Activated CD4-positive, alpha-beta T cell treated with anti-CD3 and anti-CD28 coated beads, Interleukin-2, amount 10 ng/mL, durations not matched to agents 24 days and 14 days (primary cell): ENCODE measurements at places on chromosomes 3 and 15. TPM values are rescaled to one million over a fixed set of nuclear protein-coding genes. Genes with fewer than 3 reads are reported as not detected.

- no peak overlapping the region for H3K27ac ChIP-seq
- no peaks in the 10 kb centered on the region for H3K4me1 ChIP-seq
- H3K4me3 ChIP-seq, result no peak overlapping the region
- no peaks in the 10 kb centered on the region for H3K27me3 ChIP-seq
- H3K36me3 ChIP-seq, result no peaks in the 10 kb centered on the region
These were observed 416.3 kb upstream of the GBE1 start for GRCh38 chr3:82177774-82178173.

- no peak overlapping the region for H3K4me3 ChIP-seq
- H3K36me3 ChIP-seq, result no peaks in the 10 kb centered on the region
- peaks cover 11% of the 10 kb centered on the region for H3K27me3 ChIP-seq
These were observed 271.5 kb downstream of the XXYLT1 start for GRCh38 chr3:194999491-194999890.

CYP8B1 gene
- not detected in 2 replicates for total RNA-seq

SLC4A7 gene
- total RNA-seq, result 65.8 and 69.0 TPM in 2 replicates

DNA sequence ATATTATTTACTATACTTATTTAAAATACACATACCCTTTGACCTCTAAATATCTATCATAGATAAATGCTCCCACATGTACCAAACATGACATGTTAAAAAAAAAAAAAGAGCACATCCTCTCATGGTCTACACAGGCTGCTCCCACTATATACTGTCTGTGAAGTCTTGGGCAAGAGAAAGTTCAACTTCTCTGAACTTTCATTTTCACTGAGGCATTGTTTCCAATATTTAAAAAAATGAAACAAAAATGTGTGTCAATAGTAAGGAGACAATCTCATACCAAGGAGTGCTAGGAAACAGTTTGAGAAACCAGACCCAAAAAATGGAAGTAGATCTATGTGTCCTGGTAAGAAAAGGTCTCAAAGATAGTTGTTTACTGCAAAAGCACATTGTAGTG is 29.3 kb downstream of the SLC4A7 start:
- H3K27ac ChIP-seq, result peak overlapping the region; percentile 83
- H3K4me3 ChIP-seq, result peak overlapping the region; percentile 39
- no peaks in the 10 kb centered on the region for H3K27me3 ChIP-seq
- H3K4me1 ChIP-seq, result peaks cover 26% of the 10 kb centered on the region

DNA sequence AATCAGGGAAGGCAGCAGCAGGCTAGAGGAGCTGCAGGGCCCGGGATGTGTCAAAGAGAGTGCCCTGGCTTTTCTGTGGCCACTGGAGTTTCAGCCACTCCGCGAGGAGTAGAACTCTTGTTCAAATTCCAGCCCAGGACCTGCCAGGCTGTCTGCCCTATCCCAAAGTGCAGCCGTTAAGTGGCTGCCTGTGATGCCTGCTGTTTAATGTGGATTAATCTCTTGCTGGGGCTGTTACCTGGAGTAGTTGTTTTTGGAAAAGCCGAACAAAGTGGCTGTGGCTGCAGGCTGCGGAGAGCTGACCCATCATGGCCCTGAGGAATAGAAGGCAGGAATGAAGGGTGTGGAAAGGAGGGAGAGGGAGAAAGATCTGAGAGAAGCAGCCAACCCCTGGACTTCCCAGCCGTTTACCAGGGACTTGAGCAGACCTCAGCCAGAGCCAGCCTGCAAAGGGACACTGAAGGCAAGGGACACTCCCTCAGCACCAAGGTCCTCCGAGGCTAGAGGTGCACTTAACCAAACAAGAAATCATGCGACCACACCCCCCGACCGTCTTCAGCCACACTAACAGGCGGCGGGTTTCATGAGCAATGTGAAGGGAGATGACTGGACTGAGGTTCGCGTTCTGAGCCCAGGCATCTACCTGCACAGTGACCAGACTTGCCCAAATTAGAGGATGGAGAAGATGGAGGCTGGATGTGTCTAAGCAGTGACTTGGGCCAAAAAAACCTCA is 4.7 kb downstream of the CDAN1 start:
- H3K36me3 ChIP-seq, result peaks cover 45% of the 10 kb centered on the region
- DNase-seq, result no peak
- no peak overlapping the region for H3K4me3 ChIP-seq
- no peaks in the 10 kb centered on the region for H3K27me3 ChIP-seq
- no peak overlapping the region for H3K27ac ChIP-seq

DNAH12 gene
- not detected in 2 replicates for total RNA-seq

GRCh38 chr3:98737301-98737700 is 25.8 kb upstream of the ST3GAL6 start:
- no peak for DNase-seq
- H3K27ac ChIP-seq, result no peak overlapping the region
- H3K4me1 ChIP-seq, result peaks cover 11% of the 10 kb centered on the region
- H3K36me3 ChIP-seq, result no peaks in the 10 kb centered on the region
- H3K27me3 ChIP-seq, result peaks cover 68% of the 10 kb centered on the region

DNA sequence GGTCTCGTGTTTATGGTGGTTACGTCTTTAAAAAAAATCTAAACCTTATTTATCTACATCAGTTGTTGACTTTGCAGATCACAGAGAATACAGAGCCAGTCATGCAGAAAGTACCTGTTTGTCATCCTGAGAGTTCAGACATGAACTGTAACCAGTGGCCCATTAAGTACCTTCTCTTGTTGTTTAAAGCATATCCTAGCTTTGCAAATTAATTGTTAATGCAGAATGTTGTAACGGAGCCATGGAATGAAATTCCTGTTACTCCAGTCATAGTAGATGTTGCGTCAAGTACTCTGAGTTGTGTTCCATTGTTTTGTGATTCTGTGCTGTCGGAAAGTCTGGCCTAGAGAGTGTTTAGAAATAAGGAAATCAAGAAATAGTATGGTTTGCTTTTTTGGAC is 205.2 kb downstream of the RBMS3 start:
- H3K27me3 ChIP-seq, result no peaks in the 10 kb centered on the region
- H3K4me3 ChIP-seq, result no peak overlapping the region
- no peak overlapping the region for H3K27ac ChIP-seq
- H3K4me1 ChIP-seq, result no peaks in the 10 kb centered on the region
- no peaks in the 10 kb centered on the region for H3K36me3 ChIP-seq

DNA sequence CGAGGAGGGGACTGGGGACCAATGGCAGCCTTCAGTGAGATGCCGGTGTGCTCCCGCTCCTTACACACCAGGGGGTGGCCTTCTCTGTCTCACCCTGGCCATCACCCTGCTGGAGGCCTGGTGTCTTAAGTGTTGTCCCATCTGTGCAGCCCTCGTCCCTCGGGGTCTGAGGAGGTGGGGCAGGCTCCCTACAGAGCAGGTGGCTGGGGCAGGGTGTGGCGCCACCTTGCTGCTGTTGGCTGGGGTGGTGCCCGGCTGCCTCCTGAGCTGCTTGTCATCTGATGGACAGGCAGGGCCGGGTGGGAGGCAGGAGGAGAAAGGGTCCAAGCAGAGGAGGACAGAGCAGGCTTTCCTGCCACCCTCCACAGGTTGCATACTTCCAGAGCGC is 25.9 kb downstream of the PTPN23 start:
- no peak overlapping the region for H3K27ac ChIP-seq
- H3K4me1 ChIP-seq, result peaks cover 3% of the 10 kb centered on the region
- H3K27me3 ChIP-seq, result no peaks in the 10 kb centered on the region
- H3K36me3 ChIP-seq, result peaks cover 19% of the 10 kb centered on the region

DNA sequence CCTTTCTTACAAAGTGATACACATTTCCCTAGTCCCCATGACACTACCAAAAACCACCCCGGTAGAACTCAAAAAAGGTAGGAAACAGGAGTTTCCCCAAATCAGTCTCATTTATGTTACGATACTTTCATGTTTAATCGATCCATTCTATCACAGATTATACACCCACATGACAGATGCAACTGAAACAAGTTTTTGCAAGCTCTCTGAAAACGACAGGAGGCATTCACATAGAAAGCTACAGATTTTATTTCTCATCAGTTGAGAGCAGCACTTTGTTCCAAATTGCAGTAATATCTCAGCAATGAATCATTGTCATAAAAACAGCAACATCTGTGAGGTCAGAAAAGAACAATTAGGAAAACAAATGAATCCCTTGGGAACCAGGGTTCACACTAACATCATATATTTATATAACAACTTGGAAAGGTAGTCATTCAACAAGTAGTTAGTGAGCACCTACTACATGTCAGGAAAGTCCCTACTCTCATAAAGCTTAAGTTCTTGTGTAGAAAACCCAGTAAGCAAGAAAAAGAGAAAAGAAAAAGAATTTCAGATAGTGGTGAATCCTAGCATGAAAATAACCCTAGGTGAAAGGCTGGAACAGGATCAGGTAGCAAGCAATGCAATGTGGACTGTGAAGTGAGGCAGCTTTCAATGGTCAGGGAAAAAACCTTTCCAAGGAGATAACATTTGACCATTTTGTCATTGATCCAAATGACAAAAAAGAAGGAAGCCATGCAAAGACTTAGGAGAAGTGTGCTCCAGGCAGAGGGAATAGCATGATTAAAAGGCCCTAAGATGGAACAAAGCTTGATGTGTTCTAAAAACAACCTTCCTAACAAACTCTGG is 8.3 kb downstream of the PLD1 start:
- no peak for DNase-seq
- no peak overlapping the region for H3K27ac ChIP-seq
- H3K27me3 ChIP-seq, result peaks cover 14% of the 10 kb centered on the region
- no peak overlapping the region for H3K4me3 ChIP-seq
- no peaks in the 10 kb centered on the region for H3K36me3 ChIP-seq
- no peaks in the 10 kb centered on the region for H3K4me1 ChIP-seq

LRRIQ4 gene
- total RNA-seq, result 0.09 and 0.21 TPM in 2 replicates

- DNase-seq, result peak; percentile 57
- no peaks in the 10 kb centered on the region for H3K27me3 ChIP-seq
- H3K36me3 ChIP-seq, result peaks cover 20% of the 10 kb centered on the region
- no peak within 1 kb of the TSS for H3K4me3 ChIP-seq
- peak within 1 kb of the TSS; percentile 63 for H3K27ac ChIP-seq
These were observed at the start of gene FBXL22 for GRCh38 chr15:63597038-63597790. TSS of gene FBXL22 (plus strand) at chr15:63597387. CDS start at chr15:63597393, 6 bp downstream.

ADAMTS7 gene
- total RNA-seq, result 1.3 TPM in 2 replicates

- no peaks in the 10 kb centered on the region for H3K4me1 ChIP-seq
- H3K27me3 ChIP-seq, result peaks cover 1% of the 10 kb centered on the region
- H3K27ac ChIP-seq, result no peak overlapping the region
- no peaks in the 10 kb centered on the region for H3K36me3 ChIP-seq
- DNase-seq, result no peak
These were observed 82.5 kb downstream of the TOP2B start for GRCh38 chr3:25582242-25582641.

LRRN1 gene
- total RNA-seq, result 0.05 TPM in 1 of 2 replicates, not detected in the other

CXCR6 gene
- 15.2 TPM in 2 replicates for total RNA-seq
